ENCODE measurements at places on chromosomes 3 and 15. TPM values are rescaled to one million over a fixed set of nuclear protein-coding genes. Genes with fewer than 3 reads are reported as not detected.

Gene PEX11A
- 17.3 TPM for total RNA-seq

Gene BUB1B
- 3.5 TPM for total RNA-seq

Gene NR2F2
- 31.8 TPM for total RNA-seq

Gene LYZL4
- total RNA-seq = not detected

Gene INKA1
- total RNA-seq = 9.2 TPM

Gene PODXL2
- 2.8 TPM for total RNA-seq

GRCh38 chr3:140094487-140094886 lies 159.5 kb downstream of the CLSTN2 start:
- no peak for DNase-seq

GRCh38 chr3:188537606-188538005 lies 383.6 kb downstream of the LPP start:
- DNase-seq = no peak

DNA sequence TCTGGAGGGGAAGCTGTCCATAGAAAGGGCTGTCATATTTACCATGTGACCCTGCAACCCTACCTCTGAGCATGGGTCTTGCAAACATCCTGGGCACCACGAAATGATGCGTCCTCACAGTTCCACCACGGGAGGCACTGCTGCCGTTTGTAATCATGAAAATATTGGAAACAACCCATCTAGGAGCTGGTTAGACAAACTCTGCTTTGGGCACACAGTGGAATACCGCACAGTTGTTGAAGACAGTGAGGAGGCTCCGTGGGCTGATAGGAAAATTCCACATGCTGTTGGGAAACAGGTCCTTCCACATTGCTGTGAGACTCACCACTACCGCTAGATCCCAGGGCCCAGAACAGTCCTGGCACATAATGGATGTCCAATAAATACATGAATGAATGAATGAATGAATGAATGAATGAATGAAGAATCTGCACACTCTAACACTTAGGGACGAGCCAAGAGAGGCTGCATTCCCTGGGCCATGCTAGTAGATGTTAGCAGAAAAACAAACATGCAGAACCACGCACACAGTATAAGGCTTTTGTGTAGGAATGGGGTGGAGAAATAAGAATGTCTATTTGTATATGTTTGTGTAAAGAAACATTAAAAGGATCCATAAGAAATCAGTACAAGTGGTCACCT lies 40.6 kb downstream of the TPRA1 start:
- DNase-seq = no peak

DNA sequence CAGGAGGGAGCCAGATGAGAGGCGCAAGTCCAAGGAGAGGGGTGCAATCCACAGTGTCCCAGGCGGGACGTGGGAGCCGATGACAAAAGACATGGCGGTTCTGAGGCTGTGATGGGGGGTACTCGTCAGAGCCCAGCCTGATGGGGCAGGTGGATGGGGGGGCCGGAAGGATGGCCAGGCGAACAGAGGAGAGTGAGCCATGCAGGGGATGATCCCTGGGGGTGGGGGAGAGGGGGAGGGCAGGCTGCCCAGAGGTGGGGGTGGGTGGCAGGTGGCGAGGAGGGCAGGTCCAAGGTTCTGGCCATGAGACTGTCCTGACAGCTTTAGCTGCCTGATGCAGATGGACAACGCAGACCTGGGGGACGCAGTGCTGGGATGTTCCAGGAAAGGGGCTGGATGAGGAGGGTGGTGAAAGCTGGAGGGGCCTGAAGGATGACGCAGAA lies 8.9 kb upstream of the CSPG4 start:
- DNase-seq = no peak

- no peak for DNase-seq
Measured at GRCh38 chr3:120489421-120489820, 38.6 kb upstream of the FSTL1 start.

DNA sequence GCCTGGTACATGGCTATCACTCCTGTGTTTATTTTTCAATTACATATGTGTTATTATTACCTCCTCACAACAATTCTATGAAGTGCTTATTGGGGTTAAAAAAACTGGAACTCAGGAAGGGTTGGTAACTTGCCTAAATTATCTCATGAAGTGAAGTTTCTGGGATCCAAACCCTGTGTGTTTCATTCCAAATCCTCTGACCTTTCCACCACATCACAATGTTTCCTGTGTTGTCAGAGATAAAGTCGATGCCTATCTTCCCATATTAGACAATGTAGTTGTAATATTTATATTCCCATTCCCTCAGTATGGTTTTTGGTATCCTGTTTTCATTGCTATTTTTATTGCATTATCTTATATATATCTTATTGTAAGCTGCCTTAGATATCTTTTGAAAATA lies 269.1 kb upstream of the CFAP20DC start:
- DNase-seq = no peak

GRCh38 chr3:136621628-136622027 lies 130.6 kb downstream of the STAG1 start:
- no peak for DNase-seq

- no peak for DNase-seq
Measured at GRCh38 chr3:11239796-11240195, 32.4 kb upstream of the ATG7 start.

- DNase-seq = no peak
Measured at GRCh38 chr3:190424478-190425439, 24.9 kb downstream of the TMEM207 start.

- DNase-seq = no peak
Measured at GRCh38 chr15:50798684-50799083, 33.2 kb upstream of the SPPL2A start.

DNA sequence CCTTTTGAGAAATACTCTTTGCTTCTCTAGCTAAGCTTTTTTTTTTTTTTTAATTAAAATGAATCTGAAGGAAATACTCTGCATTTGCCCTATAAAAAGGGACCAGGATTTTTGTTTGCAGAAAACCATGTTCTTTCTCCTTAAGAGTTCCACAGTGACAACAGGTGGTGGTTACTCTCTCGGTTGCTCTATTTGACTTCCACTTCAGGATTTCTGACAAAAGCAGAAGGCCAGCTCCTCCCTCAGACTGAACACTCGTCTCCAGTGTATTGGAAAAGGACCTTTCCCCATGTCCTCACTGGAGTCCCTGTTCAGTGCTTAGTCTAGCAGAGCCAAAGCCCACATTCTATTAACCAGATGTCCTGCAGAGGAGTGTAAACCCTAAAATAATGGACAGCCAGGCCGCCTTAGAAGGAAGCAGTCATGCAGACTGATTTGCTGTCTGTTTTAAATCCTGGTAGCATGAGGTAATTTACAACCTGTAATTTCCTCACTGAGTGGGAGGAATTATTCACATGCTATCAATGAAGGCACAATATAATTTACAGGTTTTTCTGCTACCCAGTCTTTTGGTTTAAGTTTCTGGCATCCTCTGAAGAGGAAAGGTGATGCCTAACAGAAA lies 599.3 kb downstream of the PYDC2 start:
- no peak for DNase-seq

- no peak for DNase-seq
Measured at GRCh38 chr3:122680475-122681283, at the start of gene PARP14. Gene PARP14, plus strand, starts transcription at chr3:122680839. Its CDS starts 45 bp downstream, at chr3:122680884.

DNA sequence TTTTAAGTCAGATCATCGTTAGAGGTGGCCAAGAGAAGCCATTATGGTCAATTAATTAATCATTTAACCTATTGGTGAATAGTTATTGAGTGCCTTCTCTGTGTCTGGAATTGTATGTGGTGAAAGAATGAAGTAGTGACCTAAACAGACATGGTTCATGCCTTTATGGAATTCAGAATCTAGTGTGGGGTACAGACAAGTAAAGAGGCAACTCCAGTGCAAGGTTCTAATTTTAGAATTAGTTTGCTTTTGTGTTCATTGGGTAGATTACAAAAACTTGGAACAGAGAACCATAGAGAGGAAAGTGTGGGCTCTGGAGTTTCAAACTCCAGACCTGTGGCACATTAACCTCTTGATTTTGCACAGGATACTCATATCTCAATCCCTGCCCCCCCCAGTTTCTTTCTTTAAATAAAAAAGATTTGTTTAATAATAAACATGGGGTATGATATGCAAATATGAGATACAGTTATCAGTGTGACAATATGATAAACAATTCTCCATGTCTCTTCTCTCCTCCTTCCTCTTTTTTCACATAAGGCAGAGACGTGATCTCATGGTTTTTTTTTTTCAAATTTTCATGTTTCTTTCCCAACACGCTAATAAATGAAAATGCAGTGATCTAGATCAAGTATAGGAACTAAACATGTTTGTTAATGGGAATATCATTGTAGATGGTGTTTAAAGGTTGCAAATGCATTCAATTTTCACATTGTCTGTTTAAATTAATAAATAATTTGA lies 117.9 kb downstream of the MITF start:
- no peak for DNase-seq

GRCh38 chr3:144031938-144032337 lies 60.3 kb downstream of the DIPK2A start:
- DNase-seq = peak; percentile 12

- DNase-seq = no peak
Measured at GRCh38 chr3:61765157-61765876, 203.9 kb downstream of the PTPRG start.

DNA sequence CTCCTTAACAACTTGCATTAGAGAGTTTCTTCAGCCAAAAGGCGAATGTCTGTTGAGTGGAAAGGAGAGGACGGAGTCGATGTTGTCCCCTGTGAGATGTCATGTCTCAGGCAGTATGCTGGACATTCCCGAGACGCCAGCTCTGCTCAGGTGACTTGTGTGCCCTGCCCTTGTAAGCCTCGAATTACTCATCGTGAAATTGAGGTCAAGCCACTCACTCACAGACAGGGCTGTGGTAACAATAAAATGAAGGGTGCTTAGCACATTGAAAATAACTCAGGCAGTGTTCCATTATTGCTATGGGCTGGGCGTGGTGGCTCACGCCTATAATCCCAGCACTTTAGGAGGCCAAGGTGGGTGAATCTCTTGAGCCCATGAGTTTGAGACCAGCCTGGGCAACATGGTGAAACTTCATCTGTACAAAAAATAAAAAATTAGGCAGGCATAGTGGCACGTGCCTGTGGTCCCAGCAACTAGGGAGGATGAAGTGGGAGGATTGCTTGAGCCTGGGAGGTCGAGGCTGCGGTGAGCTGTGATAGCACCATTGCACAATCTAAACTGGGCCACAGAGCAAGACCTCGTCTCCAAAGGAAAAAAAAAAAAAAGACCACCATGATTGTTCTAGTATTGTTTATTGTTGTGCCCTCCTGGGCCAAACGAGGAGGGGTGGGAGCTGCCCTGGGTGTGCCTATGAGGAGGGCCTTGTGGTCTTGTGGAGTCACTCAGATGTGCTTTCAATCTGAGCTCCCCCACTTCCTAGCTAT lies 214.4 kb downstream of the THSD4 start:
- DNase-seq = peak; percentile 15

- no peak for DNase-seq
Measured at GRCh38 chr3:171811913-171812335, 1.6 kb upstream of the PLD1 start.

DNA sequence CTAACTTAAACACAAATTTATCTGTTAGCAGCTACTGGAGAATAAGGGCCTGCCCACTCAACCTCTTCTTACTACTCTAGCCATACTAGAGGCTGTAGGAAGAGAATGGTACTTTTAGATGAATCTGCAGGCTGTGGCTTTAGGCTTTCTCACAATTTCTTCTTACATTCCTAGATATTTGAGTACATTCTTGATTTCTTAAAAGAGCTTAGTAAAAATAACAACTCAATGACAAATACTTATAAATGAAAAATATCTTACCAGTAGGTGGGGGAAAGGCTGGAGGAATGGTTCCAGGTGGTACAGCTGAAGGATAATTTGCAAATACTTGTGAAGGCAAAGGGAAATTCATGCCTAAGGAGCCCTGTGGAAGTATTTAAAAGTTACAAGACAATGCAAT lies 92.9 kb upstream of the GK5 start:
- no peak for DNase-seq

DNA sequence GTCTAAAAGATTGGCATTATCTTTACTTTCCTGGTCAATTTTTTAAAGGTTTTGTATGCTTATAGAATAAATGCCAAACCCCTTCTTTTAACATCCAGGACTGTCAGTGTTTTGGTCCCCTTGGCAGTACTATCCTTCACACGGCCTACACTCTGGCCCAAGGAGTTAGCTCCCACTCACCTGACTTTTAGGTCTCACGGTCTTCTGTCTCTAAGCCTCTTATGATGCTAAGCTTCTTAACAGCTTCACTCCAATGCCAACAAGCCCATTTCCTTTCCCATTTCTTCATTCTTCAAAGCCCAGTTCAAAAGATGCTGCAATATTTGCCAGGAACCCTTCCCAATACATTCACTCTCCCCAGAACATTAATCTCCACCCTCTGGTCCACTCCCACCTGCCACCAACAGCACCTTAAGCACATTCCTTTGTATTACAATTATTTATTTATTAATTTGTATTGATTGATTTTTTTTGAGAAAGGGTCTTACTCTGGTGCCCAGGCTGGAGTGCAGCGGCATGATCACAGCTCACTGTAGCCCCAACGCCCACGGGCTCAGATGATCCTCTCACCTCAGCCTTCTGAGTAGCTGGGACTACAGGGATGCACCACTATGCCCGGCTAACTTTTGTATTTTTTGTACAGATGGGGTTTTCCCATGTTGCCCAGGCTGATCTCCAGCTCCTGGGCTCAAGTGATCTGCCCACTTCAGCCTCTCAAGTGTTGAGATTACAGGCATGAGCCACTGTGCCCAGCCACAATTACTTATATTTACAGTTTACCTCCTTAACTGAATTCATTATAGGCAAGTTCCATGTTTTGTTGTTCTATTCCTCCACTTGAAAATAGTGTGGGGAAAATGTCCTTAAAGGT lies 27.8 kb downstream of the IFT80 start:
- no peak for DNase-seq

GRCh38 chr3:66609660-66610561 lies 109.1 kb upstream of the LRIG1 start:
- no peak for DNase-seq
